ENCODE measurements at places on chromosomes 6 and 20.
A peak's percentile ranks its signal among the peaks of the same experiment; 100 is the strongest.

DNA sequence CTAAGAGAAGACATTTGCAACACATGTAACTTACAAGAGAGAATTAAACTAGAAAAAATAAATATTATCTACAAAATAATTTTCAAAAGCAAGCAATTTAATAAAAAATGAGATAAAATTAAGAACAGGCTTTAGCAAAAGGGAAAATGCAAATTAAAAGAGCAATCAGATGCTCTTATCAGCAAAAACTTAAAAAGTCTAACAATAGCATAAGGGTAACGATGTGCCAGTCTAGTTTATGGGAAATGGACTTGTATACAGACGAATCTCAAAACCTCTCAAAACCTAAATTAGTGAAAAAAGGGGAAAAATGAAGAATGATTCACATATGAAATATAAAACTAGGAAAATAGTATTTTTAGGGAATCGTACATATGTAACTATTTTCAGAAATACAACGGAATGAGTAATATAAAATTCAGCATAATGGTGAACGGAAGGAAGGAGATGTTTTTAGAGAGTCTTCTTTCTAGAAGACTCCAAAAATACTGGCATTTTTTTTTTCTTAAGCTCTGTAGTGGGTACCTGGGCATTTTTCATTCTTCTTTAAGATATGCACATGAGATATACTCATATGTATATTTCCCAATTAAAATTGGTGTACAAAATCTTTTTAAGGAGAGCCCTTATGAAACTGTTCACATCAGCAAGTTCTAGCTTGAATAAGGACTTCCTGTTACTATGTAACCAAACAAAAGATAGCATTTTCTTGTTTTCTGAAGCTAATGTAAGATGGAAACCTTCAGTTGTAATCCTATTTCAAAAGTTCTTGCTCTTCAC lies 927 bp upstream of the MANEA start:
- no peak for DNase-seq

DNA sequence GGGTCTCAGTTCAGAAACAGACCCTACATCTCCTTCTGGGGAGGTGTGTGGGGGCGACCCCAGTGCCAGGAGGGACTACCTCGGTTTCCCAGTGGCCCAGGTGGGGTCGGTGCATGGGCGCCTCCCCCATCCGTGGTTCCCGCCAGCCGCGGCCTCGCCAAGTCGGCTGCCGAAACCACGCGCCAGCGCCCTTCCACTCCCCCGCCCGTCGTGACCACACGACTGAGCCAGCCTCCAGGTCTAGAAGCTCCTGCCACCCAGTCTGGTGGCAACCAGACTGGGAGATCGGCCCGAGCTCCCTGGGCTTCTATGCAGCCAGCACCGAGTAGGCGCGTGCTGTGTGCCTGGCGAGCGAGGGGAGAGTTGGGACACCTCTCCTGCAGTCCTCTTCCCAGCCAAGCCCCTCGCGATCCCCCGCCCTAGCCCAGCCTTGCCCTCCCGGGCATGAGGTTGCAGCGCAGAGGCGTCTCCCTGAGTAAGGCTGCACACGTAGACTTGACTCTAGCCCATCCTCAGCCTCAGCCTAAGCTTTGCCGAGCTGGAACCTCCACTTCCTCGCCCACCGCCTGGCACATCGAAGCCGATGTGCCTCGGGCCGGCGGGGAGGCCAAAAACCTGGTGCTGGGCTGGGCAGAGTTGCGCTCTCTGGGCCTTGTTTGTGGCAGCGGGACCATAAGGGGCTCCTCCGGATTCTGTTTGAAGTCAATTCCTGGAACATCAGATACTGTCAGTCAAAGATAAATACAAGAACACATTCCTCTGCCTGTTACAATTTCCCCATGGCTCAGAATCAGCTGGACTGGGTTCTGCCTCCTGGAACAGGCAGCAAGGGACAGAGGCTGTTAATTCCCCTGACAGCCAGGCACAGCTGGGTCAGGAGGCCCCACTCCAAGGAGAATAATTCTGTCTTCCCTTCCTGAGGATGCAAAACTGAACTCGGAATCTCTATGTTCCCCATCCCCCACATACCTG lies 1.5 kb upstream of the CPNE5 start:
- DNase-seq = peak; percentile 56

- peak; percentile 42 for DNase-seq
Measured at GRCh38 chr6:13012977-13013680, 296.6 kb downstream of the PHACTR1 start.

- no peak for DNase-seq
Measured at GRCh38 chr20:58112017-58112781, 116.3 kb downstream of the ANKRD60 start.

GRCh38 chr6:30686908-30687658 lies 638 bp upstream of the PPP1R18 start:
- DNase-seq = peak; percentile 97

- no peak for DNase-seq
Measured at GRCh38 chr20:34328928-34329677, 25.9 kb upstream of the AHCY start.

DNA sequence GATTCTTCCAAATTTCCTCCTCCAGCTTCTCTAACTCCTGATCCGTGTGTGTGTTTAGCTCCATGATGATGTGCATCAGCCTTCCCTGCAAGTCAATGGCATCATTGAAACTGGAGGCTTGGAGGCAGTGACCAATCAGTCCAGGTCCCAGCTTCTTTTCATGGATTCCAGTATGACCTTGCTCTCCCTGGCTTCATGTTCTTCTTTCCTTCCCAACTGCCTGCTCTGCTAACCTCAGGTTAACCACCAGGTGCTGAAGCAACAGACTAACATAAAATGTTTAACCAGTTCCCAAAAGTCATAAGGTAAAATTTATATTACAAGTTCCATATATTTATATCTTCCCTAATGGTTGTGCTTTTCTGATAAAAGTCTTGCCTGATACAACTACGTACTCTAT lies 512.8 kb upstream of the EPHA7 start:
- DNase-seq = no peak

All from left hindlimb (tissue), 1 donor.